Hematopoietic multipotent progenitor cell treated with erythropoietin and hydrocortisone succinate and interleukin-3 and kit ligand, for 4 days (in vitro differentiated cells): ENCODE measurements at places on chromosomes 5 and 9.

- DNase-seq: no peak
Measured at GRCh38 chr5:107289030-107289714, 381.6 kb downstream of the EFNA5 start.

GRCh38 chr9:91174772-91175171 lies 186.9 kb downstream of the AUH start:
- DNase-seq: peak; percentile 71

GRCh38 chr9:89323390-89323789 lies 5.1 kb downstream of the SECISBP2 start:
- no peak for DNase-seq

- DNase-seq: no peak
Measured at GRCh38 chr5:34657274-34657921, 1.3 kb downstream of the RAI14 start.

DNA sequence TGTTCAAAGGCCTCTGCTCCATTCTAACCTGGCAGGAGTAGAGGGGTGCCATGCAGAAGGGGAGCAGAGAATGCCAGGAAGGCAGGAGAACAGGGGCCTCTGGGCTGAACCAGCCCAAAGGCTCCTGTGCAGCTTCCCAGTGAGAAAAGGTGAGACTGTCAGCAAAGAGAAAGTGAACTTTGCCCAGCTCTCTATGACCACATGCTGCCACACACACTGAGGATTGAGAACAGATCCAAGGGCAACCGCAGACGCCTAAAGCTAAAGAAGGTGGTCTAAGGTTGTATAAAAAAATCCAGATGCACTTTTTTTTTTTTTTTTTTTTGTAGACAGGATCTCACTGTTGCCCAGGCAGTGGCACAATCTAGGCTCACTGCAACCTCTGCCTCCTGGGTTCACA lies 51.4 kb downstream of the ALDH7A1 start:
- DNase-seq: no peak

DNA sequence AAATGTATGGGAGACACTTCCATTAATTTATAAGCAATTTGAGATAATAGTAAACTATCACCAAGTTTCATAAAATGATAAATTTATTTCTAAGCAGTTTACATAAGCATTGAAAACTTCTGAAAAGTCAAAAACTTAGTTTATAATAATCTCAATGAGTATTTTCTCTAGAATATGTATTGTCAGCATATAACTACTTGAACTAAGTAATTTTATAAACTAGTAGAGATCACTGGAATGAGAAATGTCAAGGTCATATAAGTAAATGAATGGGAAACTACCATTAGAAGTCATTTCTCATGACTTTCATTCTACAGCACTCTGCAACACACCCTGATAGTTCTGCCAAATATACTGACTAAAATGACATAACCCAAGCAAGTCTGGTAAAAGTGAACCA lies 3.4 kb downstream of the TBCA start:
- DNase-seq: no peak

GRCh38 chr5:89342106-89342876 lies 459.3 kb upstream of the MEF2C start:
- DNase-seq: no peak

- no peak for DNase-seq
Measured at GRCh38 chr5:50745221-50745910, 78.9 kb downstream of the PARP8 start.

DNA sequence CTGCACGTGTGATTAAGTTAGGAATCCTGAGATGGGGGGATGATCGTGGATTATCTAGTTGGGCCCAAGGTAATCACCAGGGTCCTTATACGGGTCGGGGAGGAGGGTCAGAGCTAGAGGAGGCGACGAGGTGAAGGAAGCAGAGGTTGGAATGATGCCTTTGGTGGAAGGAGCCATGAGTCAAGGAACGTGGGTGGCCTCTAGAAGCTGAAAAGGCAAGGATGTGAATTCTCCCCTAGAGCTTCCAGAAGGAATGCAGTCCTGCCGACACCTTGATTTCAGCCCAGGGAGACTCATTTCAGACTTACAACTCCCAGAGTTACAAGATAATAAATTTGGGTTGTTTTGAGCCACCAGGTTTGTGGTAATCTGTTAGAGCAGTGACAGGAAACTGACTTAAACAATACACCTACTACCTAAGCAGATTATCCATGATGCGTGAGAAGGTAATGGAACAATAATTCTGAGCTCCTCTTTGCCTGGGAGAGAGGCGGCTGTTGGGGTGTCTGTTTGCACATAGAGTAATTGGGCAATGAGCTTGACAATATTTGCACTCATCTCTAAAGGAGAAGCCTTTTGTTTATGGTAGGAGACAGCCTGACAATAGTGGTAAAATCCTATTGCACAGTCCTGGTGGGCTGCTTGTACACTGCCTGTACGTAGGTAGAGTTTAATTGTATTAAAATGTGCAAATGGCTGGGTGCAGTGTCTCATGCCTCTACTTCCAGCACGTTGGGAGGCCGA lies 129.3 kb upstream of the IER5L start:
- DNase-seq: no peak

- DNase-seq: no peak
Measured at GRCh38 chr5:111748304-111748763, 8.7 kb downstream of the NREP start.

DNA sequence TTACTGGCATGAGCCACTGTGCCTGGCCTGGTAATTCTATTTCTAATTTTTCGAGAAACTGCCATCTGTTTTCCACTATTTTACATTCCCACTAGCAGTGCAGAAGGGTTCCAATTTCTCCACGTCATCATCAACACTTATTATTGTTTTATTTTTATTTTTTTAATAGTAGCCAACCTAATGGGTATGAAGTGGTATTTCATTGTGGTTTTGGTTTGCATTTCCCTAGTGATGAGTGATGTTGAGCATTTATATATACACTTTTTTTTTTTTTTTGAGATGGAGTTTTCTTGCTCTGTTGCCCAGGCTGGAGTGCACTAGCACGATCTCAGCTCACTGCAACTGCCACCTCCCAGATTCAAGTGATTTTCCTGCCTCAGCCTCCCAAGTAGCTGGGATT lies 28.3 kb downstream of the WWC1 start:
- no peak for DNase-seq

DNA sequence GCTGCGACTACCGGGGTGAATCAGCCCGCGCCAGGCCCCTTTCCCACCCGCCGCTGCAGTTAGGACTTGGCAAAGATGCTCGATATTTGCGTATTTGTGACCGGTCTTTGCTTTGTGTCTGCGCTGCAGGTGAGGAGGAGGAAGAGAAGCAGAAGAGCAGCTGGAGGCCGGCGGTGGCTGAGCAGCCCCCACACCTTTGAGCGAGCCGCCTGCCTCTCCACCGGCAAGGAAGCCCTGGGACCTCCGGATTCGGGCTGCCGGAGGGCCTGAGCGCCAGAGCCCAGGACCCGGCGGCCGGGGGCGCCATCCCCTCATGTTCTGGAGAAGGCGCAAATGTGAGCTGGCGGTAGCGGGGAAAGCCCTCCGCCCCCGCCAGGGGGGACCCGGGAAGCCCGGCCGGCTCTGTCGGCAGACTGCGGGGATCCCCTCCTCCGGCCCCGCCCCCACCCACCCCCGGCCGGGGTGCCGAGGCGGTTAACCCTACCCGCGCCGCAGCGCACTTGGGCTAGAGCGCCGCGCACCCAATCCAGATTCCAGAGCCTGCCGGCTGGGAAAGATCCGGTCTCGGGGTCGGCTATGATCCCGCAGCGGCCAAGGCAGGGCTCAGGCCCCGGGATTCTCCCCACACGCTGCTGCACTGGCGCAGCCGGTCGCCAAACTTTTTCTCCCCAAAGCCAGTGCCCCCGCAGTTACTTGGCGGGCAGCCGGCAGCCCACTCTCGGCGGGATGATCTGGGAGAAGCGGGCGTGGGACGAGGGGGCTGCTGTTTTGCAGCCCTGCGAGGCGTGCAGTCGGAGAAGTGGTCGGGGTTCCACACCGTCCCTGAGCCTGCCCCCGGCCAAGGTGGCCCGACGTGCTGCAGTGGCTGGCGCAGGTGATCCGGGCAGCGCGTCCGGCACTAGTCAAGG lies 800 bp upstream of the KCNN2 start:
- DNase-seq: peak; percentile 6

- no peak for DNase-seq
Measured at GRCh38 chr5:108315829-108316228, 66.1 kb downstream of the FBXL17 start.

DNA sequence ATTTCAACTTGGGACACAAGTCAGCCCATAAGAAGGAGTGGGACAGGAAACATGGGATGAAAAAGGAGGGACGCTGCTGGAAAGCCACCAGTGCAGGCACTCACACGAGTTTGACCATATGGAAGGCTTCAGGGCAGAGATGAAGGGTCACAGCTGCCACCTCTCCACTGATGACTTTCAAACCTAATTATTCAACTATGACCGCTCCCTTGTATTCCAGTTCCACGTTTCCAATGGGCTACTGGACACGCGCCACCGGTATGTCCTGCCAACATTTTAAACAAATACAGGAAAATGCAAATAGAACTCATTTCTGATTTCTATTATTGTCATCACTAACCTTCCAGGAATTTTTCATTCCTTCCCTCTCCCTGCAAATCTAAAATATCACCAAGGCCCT lies 134.7 kb downstream of the SLC1A3 start:
- DNase-seq: no peak

DNA sequence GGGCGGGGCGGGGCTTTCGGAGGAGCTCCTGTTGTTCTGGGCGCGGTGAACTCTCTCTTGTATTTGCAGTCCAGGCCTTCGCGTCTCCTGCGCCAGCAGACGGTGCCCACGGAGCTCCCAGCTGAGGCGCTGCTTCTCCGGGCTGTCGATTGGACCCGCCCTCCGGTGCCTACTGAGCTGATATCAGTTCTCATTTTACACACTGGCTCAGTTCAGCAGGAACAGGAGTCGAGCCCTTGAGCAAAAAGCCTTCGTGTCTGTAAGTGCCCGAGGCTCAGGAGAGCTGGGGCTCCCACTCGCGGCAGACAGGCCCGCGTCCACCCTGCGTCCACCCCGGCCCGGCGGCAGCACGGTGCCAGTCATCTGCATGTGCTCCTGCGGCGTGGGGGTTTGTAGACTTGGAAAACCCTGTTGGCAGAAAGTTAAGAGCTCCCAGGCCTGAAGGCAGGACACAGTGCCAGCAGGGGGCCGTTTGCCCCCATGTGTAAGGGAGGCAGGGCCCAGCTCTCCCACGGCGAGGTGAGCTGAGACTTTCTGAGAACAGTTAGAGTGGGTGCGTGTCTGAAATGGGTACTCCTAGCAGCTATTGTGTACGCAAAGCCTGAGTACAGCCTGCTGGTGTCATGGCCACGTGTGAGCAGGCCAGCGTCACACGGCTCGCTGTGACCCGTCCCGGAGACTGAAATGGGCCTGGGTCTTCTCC lies 231.5 kb downstream of the FANCC start:
- no peak for DNase-seq

DNA sequence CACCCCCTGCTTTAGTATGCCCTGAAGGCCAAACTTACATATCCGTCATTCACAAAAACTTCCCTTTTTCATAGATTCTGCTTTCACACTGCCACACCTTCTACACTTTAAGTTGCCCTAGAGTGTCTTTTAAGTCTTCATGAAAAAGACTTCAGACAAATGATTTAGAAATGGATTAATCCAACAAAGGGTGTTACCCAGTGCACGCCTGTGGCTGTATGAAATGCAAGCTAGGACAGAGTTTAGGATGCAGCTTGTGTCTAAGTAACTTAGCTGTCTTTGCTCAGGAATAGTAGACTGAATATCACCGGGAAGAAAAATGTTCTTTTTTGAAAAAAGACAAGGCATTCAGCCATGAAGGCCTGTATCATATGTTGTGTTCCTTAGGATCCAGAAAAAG lies 210.0 kb downstream of the MPDZ start:
- no peak for DNase-seq

DNA sequence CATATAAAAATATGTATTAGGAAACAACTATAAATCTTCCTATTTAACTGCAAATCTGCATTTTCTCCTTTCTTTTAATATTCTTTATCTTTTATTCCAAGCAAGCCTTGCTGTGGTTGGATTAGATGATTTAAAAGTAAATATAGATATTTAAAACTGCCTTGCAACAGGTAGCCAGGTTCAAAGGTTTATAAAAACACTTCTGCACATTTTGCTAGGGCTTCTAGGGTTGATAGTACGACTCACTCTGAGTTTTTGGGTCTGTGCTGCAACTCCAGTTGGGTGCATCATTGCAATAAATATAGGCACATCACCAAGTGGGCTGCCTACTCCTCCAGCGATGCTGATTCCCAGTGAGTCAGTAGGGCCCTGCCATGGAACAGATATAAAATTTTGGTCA lies 167.7 kb downstream of the MPDZ start:
- no peak for DNase-seq

GRCh38 chr5:2371419-2371710 lies 380.1 kb downstream of the IRX2 start:
- DNase-seq: no peak

- no peak for DNase-seq
Measured at GRCh38 chr5:176719113-176719739, 71.9 kb downstream of the TSPAN17 start.

DNA sequence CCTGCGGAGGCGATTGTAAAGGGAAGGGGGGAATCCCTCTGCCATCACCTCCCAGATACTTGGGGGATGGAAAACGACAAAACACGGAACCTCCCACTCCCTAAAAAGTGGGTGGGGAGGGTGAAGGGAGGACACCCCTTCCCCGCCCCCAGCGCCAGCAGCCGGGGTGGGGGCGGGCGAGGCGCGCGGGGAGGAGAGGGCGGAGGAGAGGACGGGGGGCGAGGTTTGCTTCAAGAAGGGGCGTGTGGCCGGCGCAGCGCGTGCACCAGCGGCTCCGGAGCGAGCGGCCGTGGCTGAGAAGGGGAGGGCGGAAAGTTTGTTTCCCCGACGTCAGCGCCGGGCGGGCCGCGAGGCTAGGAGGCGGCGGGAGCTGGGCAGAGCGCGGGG lies at the start of gene PRRX2:
Gene PRRX2, plus strand, starts transcription at position 259 of the 387 bp plus-strand sequence. CDS start 221 bp downstream, outside the sequence.
- peak; percentile 51 for DNase-seq

DNA sequence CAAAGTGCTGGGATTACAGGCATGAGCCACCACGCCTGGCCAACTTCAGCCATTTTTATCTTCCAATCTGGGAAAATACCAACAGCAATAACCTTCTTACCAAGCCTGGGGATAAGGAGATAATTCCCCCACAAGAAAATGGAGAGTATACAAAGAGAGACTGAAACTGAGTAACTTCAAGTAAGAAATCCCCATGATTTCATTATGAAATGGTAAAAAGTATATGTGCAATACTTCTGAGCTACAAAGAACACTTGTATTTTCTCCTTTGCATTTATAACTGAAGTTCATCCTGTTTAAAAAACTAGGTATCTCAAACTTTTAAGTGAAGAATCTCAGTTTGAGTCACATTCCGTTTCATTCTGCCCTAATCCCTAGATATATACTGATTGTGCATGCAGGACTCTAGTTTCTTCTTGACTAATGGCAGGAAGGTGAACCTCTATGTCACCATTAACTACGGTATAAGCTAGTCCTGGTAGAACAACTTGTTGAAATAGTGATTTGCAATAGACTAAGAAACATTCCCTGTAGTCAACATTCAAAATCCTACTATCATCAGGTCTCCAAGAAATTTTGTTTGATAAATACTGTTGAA lies 2071.4 kb downstream of the MAT2B start:
- DNase-seq: no peak

GRCh38 chr5:132250547-132250946 lies 6.9 kb upstream of the PDLIM4 start:
- no peak for DNase-seq
